Iris pigment epithelial cell (primary cell): ENCODE measurements at places on chromosomes 3 and 15.

DNA sequence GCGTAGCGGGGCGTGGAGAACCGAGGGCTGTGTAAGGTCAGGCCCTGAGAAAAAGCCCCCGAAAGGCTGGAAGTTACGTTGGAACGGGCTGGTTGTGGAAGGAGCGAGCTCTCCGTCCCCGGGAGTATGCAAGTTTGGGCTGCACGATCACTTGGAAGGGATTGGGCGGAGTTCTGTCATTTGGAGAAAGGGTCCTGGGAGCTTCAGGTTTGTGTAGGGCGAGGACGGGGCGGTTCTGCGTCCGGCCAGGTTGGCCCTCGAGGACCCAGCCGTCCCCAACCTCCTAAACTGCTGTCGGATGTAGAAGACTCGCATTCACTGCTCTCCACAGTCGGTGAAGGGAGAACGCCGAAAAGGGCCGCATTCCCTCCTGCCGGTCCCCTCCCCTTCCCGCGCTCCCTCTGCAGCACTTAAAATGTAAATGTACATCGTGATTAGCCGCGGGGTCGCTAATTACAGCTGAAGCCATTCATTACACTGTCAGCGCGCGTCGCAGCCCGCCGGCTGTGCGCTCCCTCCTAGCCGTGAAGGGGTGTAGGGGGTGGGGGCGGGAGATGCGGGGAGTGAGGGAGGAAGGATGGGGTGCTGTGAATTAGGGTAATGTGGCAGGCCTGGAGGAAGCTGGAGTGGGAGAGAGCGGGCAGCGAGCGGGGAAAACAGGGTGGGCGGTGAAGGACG is 2.5 kb upstream of the RPP25 start:
- no peak for DNase-seq

GRCh38 chr3:113136544-113136943 is 74.8 kb upstream of the BOC start:
- no peak for DNase-seq

DNA sequence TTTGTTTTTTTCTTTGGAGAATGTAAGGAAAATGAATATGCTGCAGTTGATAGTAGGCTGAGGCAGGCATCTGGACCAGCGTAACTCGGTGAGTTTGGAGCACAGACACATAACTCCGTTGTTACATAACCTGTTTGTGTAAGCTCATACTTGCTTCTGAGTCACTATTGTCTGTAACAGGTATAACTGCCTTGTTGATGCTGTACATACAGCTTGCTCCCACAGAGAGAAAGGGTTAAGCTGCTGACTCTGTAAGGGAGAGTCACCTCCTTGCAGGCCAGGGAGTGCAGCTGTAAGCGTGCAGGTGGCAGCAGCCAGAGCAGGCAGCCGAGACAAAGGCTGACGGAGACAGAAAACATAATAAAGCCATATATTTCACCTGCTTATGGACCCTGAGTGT is 20.4 kb downstream of the RETNLB start:
- no peak for DNase-seq

DNA sequence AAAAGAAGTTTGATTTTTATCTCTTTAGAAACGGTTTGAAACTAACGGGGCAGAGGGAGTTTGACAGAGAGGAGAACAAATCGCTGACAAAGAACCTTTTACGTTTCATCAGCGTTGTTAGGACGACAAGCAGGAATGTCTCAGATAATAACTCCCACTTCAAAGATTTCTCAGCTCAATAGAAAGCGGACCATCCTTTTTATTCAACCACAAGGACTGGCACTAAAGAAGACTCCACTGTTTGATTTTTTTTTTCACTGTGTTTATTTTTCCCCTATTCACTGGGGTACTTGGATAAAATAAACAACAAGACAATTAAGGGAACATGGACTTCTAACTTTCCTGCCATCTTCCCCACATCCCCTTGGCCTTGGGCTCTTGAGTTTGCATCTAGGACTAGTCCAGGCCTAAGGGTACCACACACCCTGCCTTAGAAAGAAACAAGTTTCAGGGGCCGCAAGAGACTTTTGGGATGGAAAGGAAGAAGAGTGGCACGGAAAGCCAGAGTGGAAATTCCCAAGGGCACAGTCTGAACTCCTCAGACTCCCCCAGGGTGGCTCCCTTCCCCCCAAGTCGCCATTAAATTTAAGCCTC is 19.0 kb downstream of the ZIC4 start:
- DNase-seq: no peak

GRCh38 chr15:31307270-31308184 is 19.1 kb upstream of the KLF13 start:
- DNase-seq: no peak

DNA sequence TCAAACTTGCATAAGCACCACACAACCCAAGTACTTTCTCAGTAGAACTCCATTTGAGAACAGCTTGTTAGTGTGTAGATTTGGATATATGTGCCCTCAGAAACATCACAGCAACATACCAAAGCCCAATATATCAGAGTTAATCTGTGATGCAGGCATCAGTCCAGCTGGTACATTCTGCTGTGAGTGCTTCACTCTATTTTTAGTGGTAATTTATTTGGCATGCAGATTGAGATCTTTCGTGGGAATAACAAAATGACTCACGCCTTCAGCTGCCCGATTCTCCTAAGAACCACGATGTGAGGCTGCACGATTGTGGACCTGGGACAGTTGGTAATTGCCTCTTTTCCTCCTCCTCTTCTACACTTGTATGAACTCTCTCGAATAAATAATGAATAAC is 730.7 kb downstream of the SQOR start:
- DNase-seq: no peak

- DNase-seq: no peak
Observed at GRCh38 chr15:58506783-58507668, 75.2 kb downstream of the LIPC start.

- DNase-seq: no peak
Observed at GRCh38 chr3:147391781-147392624, 14.3 kb downstream of the ZIC4 start.

DNA sequence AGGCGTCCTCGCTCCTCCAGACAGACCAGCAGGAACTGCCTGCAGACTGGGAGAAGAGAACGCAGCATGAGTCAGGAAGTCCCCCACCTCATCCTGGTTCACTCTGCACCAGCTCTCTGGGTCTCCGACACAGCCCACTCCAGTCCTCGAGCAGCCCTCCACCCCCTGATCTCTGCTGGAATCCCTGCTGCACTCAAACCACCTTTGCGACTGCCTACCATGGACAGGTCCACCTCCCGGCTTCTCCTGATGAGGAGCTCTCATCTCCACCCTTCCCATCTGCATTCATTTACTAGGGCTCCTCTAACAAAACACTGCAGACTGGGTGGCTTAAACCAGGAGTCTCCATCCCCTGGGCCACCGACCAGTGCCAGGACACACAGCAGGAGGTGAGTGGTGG is 202.3 kb upstream of the IGF1R start:
- no peak for DNase-seq

DNA sequence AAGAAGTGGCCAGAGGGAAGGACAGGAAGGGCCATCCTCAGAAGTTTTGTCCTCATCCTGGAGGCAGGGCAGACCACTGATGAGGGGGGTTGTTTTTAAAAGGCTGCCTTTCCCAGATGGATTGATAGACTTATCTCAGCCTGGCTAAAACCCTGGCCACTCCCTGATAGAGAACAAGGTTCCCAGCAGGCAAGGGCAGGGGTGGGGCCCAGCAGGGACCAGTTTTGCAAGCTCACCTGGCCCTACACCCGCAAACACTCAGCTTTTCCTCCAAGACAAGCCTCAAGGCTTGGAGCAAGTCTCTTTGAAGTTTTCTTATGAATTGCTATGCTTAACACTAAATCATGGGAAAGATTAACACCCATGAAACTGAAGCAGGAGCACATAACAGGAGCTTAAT is 9.1 kb downstream of the LIPC start:
- no peak for DNase-seq

- peak; percentile 51 for DNase-seq
Observed at GRCh38 chr3:178671791-178672190, 135.6 kb downstream of the KCNMB2 start.

- no peak for DNase-seq
Observed at GRCh38 chr3:63022114-63022513, 146.9 kb upstream of the CADPS start.

GRCh38 chr3:17544632-17545031 is 197.8 kb downstream of the TBC1D5 start:
- DNase-seq: peak; percentile 8

DNA sequence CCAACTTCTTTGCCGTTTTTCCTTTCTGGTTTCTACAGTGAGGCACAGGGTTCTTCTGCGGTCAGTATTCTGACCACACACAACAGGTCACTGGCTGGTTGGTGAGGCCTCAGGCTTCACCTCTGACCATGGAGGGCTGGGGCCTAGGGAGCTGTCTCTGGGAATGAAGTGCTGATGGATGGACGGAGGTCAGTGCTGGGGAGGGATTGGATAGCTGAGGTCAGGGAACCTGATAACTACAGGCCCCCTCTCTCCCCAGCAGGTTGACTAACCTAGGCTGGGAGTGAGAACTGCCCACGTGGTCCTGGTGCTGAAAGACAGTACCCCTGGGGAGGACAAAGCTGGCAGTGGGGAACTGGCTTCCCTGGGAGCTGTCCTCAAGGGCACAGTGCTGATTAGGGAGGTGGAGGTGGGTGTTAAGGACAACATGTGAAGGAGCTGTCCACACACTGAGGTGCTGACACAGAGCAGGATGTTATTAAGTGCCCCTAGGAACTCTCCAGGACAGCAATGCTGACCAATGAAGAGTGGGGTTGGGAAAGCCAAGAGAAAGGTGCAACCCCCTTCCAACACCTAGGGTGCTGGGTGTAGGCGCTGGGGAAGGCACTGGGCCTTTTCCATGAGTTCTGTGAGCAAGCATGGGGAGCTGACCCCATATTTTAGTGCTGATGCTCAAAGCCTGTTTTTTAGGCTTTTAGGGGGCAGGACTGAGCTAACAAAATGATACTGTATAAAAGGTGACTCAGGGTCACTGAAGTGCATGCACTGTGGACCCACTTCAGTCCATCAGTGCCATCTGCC is 45.2 kb downstream of the ATP2B2 start:
- DNase-seq: peak; percentile 74

GRCh38 chr3:193498215-193498614 is 56.5 kb downstream of the ATP13A4 start:
- no peak for DNase-seq

DNA sequence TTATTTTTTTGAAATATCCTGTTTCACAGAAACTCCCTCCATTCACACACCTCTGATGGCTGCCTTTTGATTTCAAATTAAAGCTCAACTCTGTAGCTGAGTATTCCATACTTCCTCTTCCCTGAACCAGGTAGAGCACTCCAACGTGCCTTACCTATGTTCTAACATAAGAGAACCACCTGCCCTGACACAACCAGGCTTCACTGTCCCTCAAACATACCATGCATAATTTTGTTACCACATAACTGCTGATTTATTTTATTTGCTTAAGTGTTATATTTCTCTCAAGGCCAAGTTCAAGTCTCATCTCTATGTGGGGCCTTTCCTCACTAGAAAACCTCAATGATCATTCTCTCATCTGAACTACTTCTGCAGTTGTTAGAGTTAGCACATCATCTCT is 209.7 kb downstream of the P3H2 start:
- peak; percentile 27 for DNase-seq

GRCh38 chr15:40283615-40284300 is 894 bp upstream of the ANKRD63 start:
- DNase-seq: no peak

GRCh38 chr15:32825219-32825618 is 107.4 kb downstream of the GREM1 start:
- DNase-seq: peak; percentile 70

DNA sequence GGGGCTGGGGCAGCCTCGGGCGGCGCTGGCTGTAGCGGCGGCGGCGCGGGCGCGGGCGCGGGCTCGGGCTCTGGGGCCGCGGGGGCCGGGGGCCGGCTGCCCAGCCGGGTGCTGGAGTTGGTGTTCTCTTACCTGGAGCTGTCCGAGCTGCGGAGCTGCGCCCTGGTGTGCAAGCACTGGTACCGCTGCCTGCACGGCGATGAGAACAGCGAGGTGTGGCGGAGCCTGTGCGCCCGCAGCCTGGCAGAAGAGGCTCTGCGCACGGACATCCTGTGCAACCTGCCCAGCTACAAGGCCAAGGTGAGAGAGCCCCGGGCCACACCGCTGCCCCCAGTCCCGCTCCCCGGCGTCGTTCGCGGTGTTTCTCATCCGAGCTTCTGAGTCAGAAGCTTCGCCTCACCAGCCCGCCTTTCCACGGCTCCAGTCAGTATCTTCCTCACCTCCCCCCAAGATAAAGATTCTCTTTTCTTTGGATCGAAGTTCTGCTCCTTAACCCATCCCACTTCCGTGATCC is 600 bp downstream of the FBXO45 start:
- peak; percentile 39 for DNase-seq

DNA sequence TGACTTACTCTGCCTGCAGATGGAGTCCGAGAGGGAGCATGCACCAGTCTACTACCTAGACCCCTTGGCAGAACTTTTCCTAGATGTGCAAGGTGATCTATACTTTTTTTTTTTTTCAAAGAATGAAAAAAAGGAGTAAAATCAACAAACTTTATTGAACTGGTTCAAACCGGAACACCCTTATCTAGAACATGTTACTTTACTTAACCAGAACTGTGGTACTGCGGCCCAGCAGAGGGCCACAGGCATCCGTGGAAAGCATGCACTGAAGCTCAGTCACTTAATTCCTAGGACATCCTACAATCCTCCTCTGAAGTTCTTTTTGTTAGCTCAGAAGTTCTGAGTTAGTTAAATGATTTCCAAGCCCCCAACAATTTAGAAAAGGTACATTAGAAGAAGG is 21.6 kb downstream of the CHAC1 start:
- peak; percentile 33 for DNase-seq

DNA sequence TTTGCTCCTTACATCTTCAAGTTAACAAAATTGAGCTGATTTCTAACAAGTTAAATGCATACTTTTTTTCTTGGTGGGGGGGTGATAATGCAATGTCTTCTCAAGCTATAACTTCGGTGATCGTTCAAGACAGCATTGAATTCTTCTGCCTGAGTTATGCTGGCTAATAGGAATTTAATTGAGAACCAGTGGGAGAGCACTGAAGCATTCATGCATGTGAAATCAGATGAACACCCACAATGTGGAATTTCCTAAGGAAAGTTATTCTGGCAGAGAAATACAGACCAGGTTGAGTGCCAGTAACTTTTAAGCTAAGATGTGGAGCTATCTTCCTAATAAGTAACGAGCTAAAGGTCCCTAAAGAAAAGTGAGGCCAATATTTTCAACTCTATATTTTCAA is 3.0 kb downstream of the SPATA16 start:
- DNase-seq: peak; percentile 20

- no peak for DNase-seq
Observed at GRCh38 chr3:121584418-121584817, 8.8 kb upstream of the FBXO40 start.

DNA sequence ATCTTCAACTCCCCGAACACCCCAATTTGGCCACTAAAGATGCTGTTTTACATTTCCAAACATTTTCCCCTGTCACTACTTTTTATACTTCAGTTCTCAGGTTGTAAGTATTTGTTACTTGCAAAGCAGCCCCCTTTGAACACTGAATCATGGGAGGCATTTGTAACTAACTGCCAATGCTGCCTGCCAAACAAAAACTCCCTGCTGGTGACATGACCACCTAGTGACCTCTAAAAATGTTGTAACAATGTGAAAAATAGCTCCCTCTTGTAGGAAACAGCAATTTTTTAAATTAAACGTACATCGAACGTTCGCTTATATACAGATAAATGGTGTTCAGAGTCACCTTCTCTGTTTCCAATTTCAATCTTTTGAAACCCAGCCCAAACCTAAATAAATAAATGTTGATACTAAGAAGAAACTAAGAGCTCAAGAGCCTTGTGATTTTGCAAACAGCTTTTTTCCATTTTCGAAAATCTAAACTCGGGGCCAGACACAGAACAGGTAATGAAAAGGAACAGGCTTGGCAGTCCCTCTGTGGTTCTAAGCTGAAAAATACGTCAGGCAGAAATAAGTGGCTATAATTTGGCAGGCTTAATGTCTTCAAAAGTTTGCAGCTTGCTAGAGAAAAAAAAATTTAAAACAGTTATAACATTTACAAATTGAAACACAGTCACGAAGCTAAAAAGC is 268.6 kb upstream of the WNT5A start:
- no peak for DNase-seq
